ENCODE measurements at places on chromosomes 3 and 15.

- no peak for DNase-seq
These were observed 32.8 kb downstream of the TFRC start for GRCh38 chr3:196048922-196049598.

GRCh38 chr3:133271539-133271938, 128.3 kb upstream of the BFSP2 start:
- DNase-seq: no peak

GRCh38 chr3:119235151-119235550, 5.5 kb downstream of the B4GALT4 start:
- DNase-seq: no peak

DNA sequence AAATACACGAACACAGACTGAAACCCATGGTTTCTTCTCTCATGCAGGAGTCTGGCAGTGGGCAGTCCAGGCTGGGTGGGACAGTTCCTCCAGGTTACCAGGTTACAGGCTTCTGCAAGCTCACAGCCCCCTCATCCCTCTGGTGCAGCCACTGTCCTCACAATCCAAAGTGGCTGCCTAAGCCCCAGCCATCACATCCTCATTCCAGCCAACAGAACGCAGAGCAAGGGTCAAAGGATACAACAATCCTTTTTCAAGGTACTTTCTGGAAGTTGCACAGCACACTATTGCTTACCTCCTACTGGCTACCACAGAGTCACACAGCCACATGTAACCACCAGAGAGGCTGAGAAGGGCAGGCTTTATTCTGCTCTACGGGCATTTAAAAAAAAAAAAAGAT, 154.6 kb downstream of the NUP210 start:
- DNase-seq: no peak

- DNase-seq: no peak
These were observed 60.6 kb downstream of the ZNF280D start for GRCh38 chr15:56672721-56673120.

DNA sequence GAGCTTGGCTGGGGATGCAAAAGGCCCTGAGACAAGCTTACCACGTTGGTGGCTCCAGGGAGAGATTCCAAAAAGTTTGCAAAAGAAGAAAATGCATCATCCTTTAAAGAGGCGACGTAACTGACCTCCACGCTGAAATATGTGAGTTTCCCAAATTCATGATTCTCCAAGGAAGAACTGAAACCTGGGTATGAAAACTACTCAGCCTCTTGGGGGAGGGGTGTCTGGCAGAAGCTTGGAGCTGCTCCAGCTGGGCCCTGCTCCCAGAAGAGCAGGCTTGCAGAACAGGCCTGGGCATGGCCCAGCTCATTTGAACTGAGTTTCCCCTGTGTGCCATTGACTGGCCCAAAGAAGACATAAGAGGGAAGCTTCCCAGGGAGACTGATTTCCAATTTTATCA, 20.5 kb downstream of the CPN2 start:
- no peak for DNase-seq

DNA sequence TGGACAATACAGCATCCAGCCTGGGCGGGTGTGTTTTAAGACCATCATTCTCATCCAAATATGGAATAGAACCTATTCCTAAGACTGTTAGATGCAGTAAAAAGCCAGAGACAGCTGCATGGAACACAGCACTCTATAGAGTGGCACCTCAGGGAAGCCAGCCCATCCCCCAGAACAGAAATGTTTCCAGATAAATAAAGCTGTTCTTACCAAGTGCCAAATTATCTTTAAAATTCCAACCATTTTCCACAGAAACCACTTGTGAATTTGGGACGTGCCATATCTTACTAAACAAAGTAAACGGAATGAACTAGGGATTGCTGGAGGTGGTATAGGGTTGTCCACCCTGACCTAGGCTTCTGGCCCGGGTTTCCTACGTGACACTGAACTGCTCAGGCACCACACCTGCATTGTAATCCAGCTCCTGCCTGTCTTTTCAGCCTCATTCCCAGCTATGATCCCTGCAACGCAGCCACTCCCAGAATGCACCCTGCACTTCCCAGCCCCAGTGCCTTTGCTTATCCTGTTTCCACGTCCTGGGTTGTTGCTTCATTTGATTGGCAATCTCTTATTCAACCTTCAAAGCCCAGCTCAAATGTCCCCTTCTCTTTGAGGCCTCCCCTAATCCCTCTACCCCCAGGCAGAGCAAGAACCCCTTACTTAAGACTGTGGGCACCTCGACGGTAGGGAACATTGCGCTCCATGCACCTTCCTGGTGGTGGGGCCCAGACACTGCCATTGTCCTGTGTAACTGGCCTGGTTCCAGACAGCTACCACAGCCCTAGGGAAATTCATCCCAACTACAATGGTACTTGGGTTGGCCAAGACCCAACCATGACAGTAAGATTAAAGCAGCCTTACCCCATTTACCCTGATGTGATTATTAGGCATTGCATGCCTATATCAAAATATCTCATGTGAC, 100.2 kb downstream of the IQSEC1 start:
- no peak for DNase-seq

DNA sequence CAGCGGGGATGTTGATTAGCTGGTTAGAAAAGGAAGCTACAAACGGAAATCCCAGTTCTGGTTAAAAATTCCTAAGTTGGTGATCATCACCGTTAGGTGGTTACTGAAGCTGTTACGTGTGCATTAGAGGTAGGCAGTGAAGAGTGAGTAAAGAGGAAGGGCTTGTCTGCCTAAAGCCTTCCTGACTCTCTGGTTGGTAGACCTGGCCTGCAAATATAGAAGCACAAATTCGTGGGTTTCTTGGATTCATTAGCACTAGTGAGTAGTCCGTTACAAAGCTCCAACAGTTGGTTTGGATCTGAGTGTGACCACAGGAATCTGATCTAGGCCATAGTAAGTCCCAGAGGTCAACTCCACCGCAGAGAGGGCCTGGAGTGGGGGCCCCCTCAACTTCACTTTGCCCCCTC, 174.0 kb upstream of the TP63 start:
- no peak for DNase-seq

DNA sequence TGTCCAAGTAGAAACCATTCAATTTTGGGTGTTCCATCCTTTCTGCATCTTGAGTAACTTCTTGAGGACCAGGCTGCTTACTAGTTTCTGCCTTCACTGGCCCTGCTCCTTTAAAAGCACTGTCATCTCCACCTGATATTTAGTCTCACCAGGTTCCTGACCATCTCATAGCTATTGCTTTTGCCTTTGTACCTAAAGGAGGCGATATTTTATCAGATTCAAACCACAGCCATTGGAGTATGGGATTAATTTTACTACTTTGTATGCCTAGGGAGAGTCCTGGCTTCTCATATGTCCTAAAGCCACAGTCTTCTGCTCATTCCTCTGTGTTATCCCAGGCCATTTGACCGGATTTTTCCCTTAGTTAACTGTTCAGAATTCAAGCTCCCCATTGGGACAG, 51.8 kb upstream of the RFX7 start:
- no peak for DNase-seq

DNA sequence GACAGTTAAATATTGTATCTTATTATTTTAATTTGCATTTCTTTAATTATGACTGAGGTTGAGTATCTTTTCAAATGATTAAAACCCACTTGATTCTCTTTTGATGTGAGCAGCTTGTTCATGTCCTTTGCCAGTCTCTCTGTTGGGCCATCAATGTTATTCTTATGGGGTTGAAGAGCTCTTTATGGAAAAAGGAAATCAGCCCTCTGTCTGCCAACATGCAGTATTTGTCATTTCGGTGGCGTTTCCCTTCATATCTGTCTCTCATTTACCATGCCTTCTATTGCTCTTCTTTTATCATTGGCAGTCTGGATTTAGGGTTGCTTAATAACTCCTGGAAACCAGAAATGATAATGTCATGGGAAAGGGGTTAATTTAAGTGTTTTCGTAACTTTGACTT, 340.7 kb upstream of the DNAJC19 start:
- no peak for DNase-seq

- no peak for DNase-seq
These were observed 2.3 kb downstream of the FEZF2 start for GRCh38 chr3:62370858-62371719.

- peak; percentile 51 for DNase-seq
These were observed 151.2 kb downstream of the OPA1 start for GRCh38 chr3:193744048-193744821.

DNA sequence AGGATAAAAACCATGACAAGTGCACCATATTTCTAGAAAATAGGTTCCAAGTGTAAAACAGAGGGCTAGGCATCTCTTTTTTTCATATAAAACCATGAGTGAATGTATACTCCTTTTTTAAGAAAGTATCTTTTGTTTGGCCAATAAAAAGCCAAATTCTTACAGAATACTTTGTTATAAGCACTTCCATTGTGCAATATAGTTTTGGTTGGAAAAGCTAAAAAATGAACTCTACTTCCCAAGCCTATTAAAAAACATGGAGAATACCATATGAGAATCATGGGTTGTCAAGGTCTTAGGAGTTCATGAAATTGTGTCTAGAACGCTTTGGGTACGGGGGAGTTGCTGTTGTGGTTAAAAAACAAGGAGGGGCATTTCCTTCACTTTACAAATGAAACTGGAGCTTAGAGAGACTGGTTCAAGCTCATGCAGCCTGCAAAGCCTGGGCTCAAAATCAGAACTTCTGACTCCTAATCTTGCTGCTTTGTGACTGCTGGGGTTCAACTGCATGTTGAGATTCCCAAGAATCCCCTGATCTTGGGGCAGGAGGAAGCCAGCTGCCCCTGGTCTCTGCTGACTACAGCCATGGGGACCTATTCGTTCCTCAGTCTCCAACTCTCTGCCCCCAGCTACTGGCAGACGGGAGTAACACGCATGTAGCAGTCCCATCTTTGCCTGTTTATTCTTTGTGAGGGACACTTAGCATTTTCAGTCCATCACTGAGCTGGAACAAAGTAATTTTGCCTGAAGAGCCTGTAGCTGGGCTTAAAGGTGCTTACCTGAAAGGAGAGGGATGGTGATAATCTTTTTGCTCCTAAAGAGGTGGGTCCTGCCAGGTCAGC, 229.1 kb downstream of the CHST2 start:
- DNase-seq: no peak

- DNase-seq: no peak
These were observed 154.1 kb downstream of the NUP210 start for GRCh38 chr3:13266005-13266404.

GRCh38 chr3:45137656-45138181, 8.5 kb downstream of the CDCP1 start:
- DNase-seq: no peak

- DNase-seq: no peak
These were observed 618 bp downstream of the PARL start for GRCh38 chr3:183884097-183884426.

DNA sequence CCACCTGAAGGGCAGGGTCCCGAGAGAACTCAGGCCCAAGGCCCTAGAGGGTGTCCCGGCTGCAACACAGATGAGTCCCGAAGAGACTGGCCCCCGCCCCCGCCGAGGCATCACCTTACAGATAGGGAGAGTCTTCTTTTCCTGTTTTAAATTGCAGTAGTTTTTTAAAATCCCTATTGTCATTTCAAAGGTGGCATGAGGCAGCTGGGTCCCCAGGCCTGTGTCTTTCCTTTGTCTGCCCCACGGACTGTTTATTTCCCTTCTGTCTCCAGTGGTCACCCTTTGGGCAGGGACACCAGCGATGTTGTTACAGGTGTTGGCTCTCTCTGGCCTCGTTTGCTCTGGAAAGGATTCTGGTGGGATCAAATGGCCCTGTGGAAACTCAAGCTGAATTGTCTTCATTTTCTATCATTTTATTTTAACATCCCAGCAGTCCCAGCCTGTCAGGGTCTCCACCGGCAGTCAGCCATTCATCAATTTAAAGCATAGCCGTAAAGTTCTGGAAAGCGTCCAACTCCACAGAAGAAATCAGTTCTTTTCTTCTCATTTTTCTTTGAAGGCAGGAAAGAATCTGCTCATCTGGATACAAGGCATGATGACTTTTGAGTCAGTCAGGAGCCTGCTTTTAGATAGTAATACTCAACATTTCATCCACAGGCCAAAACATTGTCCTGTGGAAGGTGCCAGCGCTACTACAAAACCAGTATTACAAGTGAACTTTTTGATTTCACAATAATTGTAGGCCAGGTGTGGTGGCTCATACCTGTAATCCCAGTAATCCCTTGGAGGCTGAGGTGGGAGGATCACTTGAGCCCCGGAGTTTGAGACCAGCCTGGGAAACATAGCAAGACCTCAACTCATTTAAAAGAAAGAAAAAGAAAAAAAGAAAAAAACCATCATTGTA, 96.2 kb downstream of the HES1 start:
- DNase-seq: no peak

DNA sequence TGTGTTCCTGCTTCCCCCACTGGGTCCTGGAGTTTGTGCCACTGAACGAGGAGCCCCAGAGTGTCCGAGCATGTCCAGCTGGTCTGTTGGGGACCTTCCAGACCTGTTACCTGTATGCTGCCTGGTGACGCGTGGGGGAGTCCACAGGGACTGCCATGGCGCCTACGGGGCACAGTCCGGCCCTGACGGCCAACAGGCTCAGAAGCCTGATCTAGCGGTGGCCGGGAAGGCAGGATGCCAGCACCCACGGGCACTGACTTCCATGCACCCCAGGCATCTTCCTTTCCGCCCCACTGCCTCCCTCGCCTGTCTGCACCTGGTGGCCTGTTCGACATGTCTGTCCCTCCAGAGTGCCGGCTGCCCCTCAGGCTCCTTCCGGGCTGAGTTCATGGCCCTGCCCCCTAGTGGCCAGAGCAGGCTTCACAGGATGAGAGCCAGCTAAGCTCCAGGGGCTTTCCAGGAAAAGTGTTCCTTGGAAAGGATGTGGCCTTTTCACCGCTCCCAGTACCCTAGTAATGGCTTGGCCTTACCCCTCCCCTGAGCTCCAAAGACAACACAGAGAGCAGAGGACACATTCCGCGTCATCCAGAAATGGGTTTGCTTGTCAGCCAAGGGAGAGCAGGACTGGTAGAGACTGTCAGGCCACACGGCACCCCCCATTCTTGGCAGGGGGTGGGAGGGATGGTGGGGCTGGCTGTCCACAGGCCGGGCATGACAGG, 35.7 kb downstream of the NGRN start:
- peak; percentile 86 for DNase-seq

GRCh38 chr15:101188637-101189408, 63.0 kb downstream of the CHSY1 start:
- no peak for DNase-seq

GRCh38 chr3:48695393-48695753, 9.7 kb upstream of the NCKIPSD start:
- no peak for DNase-seq

- DNase-seq: no peak
These were observed 74.2 kb upstream of the RNU6-1 start for GRCh38 chr15:67914028-67914427.

DNA sequence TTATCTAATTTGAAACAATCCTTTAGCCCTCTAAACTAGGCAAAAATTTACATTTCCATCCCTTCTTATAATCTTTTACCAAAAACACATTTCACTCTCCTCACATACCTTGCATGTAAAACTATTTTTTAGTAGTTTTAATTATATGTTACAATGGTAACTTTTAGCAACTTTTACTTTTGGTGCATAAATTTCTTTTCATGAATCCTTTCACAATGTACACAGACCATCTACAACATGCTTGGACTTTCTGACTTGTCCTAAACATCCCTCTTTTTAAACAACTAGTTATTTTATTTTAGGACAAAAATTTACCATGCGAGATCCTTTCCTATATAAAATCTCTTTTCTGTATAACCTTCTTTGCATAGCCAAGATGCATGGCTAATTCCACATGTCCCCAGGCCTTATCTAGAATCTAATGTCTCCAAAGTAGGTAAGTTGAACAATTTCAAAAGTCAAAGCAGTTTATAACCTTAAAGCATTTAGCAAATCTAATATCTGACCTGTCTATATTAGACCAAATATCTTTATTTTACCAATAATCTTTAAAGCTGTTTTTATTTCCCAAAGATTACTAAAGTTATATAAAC, 14.4 kb upstream of the ALDH1L1 start:
- DNase-seq: no peak

GRCh38 chr15:81023483-81024264, 23.0 kb downstream of the TLNRD1 start:
- no peak for DNase-seq

Data from osteocyte (in vitro differentiated cells).